ENCODE measurements at places on chromosomes 12 and 14. TPM values are rescaled to one million over a fixed set of nuclear protein-coding genes. Genes with fewer than 3 reads are reported as not detected.

Gene TAS2R31
- 5.2 TPM for total RNA-seq

Gene PTPRO
- total RNA-seq = 2.8 TPM

Gene HOXC4
- total RNA-seq = 9.6 TPM

Gene USP44
- 6.9 TPM for total RNA-seq

Gene SETD1B
- total RNA-seq = 23.8 TPM

DNA sequence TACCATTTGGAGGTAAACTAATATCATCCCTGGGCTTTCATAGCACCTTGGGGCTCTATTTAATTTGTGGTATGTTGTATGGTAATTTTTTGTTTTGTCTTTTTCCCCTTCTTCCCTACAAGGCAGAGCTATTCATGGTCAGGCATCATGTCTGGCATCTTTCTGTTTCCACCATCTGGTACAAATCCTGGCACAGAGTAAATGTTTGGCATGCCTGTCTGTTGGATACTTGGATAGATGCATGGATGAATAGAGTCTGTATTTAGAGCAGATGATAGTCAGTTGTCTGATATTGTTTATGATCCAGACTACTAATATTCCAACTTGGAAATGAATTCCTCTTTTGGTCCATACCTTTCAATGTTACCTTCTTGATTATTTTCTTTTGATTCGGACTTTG, 139.8 kb downstream of the NEDD1 start:
- no peak for DNase-seq

DNA sequence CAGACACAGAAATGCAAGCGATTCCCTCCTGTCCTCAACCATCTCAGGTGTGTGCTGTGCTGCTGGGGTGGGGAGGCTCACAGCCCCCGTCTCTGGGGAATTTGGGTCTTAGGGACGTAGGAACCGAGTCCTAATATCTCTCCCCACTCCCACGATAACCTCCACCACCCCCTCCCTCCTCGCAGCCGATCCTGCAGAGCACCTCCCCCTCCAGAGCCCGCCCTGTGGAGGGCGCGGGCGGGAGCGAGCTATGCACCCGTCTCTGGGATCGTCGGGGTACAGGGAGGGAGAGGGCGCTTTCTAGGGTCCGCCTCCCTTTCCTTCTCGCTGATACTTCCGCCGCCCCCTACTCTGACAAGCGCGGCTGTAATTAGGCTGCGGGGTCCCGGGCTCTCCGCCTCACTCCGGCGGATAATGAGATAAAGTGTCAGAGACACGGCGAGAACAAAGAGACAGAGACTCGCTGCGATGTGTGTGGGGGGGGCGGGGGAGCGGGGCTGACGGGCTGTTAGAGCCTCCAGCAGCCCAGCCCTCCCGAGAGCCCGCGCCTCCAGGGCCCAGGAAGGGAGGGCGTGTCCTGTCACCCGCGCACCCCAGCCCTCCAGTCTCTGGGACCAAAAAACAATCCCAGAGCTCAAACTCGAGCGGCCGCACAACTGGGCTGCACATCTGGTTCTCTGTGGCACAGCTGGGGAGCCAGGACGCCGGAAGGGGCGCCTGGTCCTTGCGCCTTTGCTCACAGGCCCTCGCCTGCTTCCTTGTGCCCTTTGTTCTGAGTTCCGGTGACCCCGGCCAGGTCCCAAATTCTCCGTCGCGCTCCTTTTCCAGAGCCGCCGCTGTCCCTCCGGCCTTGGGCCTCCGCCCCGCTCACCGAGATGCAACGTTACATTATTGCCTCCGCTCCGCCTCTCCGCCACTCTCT, 8.7 kb downstream of the SHMT2 start:
- DNase-seq = peak; percentile 65

DNA sequence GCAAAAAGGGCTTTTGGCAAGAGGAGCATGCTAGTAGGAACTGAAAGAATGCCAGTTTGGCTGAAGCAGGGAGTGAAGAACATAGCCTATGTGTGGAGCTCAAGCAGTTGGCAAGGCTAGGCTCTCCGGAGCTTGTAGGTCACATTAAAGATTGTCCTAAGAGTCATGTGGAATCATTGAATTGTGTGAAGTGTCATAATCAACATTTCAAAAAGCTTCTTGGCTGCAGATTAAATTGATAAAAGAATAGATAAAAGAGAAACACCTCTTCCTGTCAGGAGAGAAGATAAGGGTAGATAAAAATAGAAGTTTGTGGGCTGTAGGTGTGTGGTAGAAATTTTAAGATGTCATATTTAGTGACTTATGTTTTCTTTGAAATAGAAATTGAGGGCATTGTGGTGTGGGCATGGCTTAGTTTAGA, 36.1 kb downstream of the CPSF6 start:
- no peak for DNase-seq

DNA sequence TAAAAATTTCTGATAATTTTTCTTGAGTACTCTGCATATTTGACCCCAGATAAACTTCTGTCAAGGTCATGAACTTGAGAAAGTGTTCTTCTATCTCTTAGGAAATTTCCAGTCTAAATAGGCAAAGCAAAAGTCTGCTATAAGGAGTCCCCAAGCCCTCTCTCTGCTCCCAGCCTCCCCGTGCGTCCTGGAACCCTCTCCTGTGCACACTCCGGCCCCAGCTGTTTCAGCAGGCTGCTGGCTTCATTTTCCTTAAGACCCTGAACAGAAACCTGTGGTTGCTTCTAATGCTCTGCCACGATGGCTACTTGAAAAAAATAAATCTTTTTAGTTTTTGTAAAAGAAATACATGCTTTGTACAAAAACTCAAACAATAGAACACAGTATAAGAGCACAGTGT, 14.7 kb downstream of the KRT2 start:
- no peak for DNase-seq

DNA sequence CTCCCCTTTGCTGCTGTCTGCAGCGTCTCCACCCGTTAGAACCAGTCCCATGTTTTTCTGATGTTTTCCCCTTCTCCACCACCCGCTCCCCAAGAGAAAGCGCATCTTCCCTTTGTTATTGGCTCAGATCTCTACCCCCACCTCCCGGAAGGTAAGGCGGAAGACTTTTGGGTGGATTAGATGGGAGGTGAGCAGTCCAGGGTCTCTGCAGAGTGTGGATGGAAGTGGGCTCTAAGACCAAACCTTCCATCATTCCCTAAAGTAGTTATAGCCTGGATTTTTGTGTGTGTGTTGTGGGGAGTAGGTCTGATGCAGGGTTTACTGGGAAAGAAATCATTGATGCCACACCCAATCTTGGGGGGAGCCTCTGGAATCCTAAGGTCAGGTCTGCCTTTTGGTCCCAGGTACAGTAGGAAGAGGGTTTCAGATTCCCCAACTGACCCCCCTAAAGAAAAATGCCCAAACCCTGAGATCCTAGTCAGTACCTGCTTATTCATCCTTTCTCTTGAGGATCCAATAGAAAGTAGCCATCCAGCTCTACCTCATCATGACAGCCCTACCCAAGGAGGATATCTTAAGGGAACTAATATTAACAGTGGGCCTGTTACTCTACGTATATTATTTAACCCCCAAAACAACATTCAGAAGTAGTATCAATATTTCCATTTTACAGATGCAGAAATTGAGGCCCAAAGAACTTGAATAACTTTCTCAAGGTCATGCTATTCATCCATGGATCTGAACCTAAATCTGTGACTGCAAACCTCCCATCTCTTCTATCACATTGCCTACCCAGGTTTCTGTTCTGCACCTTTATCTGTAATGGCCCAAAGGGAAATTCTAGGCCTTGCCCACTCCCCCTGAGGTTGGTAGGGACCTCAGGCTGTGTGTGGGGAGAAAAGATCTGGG, 1.1 kb downstream of the KIF5A start:
- DNase-seq = no peak

DNA sequence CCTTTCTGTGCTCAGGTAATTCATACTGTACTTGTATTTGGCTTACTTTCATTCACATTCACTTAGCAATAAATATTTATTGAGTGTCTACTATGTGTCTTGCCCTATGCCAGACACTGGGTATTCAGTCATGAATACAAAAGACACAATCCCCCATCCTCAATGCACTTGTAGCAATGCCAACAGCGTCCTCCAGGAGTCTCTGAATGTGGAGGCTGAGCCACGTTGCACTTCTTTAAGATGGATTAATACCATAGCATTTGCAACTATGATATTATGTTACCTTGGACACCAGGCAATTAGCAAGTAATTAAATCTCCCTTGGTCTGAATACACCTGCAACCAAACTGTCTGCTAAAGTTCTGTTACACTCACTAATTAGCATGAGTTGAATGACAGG, 58.8 kb downstream of the OTX2 start:
- peak; percentile 28 for DNase-seq

GRCh38 chr12:57582440-57582839, 8.6 kb upstream of the PIP4K2C start:
- no peak for DNase-seq

- DNase-seq = peak; percentile 90
Measured at GRCh38 chr14:29930283-29930682, 2.6 kb upstream of the PRKD1 start.

DNA sequence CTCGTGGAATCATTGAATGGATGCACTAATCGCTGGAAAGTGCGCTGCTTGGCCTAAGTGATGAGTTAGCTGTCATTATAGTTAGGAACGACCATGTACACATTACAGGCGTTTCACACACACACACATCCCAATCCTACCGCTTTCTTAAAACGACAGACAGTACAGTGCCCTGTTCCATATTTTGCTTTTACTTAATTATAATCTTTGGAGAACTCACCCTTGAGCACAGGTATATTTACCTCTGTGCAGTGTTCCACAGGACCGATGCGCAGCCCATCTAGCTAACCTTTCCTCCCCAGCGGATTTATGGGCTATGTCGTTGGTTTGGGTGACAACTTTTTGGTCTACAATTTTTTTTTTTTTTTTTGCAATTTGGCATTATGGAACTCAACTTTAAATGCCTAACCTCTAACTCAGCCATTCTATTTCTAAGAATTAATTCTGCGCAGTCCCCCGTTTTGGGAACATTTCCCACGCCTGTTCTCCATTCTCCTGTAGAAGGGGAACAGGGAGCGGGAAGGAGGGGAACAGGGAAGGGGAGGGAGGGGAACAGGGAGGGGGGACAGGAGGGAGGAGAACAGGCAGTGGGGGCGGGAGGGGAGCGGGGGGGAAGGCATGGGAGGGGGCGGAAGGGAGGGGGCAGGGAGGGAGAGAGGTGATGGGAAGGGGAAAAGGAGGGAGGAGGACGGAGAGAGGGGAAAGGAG, 663 bp upstream of the ULK1 start:
- DNase-seq = no peak

DNA sequence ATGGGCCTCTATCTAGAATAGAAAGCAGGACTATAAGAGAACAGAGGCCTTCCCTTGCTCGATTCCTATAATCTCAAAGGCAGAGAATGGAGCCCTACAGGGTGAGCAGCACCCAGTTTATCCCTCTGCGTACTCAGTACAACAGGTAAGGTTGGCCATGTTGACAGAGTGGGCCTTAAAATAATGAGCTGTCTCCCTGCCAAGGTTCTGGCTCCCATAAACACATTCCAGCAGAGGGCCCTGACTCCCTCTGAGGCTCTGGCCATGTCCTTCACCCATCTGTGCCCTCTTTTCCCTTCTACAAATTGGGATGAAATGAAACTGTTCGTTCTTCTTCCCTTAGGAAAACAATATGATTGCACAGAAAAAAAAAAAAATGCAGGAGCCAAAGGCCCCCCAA, 16.9 kb upstream of the PNMA1 start:
- DNase-seq = no peak

GRCh38 chr12:13195250-13195649, 1.3 kb upstream of the EMP1 start:
- no peak for DNase-seq

DNA sequence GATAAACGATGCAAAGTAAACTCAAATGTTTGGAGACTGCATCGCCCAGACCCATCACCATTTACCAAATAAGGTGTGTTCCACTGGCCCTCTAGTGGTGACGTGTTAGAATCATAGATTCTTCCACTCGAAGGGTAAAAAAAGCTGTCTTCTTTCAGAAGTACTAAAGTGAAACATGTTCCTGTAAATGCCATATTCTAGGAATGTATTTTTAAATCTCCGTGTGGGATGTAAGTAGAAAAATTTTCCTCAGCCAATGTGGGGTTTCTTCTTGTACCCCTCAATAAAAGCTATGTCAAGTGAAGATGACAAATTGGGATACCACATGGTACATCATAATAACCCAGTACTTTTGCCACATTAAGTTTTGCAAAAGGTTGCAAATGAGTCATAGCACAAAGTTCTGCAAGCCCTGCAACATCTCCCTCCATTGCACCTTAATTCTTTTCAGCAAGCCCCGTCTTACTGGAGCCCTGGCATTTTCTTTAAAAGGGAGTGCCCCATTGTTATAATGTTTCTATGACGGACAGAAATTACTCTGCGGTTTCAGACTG, 100.8 kb downstream of the CCER1 start:
- peak; percentile 63 for DNase-seq

GRCh38 chr12:126974779-126975178, 1292.2 kb upstream of the TMEM132C start:
- no peak for DNase-seq

DNA sequence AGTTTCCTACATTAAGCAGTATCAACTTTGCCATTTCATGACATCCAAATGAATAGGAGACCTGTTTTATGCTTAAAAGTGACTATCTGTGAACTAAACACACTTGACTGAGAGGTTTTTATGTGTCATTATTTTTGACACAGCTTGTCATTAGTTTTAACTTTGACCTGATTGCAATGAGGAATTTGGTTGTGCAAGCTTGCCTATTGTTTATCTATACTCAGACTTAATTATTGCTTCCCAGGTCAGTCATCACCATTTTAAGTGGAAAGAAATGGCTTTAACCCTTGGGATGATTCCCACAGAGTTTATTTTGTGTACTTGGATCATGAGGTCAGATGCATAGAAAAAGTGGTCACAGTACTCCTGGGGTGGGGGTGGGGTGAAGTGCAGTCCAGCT, 171.0 kb upstream of the PRICKLE1 start:
- DNase-seq = no peak

DNA sequence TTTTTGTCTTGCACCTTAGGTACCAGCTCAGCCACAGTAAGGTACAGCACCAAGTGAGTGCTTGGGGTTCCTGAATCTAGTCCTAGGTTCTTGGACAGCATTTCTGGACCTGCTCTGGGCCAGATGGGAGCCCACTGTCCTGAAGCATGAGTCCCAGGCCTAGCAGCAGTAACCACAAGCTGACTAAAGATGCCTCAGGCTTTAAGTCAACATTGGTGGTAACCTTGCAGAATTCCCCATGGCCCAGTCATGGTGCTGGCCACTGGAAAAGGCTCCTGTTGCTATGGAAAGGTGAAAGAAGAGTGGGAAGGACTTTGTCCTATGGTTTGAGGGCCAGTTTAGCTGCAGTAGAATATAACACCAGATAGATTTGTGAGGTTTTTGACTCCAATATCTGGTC, 86.9 kb upstream of the CLEC14A start:
- no peak for DNase-seq
